ENCODE measurements at places on chromosomes 4 and X.

GRCh38 chrX:17580539-17581152 lies 156.6 kb upstream of the SCML1 start:
- no peak for DNase-seq

DNA sequence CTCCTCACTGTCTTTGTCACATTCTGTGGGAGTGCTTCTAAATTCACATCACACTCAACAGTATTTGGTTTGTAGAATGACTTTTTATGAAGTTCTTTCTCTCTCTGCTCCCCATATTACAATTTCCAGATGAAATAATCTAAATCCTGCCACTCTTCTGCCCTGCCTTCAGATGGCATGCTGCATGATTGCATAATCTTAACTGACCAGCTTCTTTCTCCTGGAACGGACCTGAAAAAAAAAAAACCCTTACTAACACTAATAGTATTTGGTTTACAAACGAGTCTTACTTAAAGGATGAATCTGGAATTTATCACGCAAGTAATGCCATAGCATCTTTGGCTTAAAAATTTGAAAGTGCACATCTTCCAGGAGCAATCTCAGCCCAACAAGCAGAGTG lies 272.3 kb downstream of the NAF1 start:
- no peak for DNase-seq

GRCh38 chr4:38857354-38858096 lies 908 bp upstream of the TLR6 start:
- peak; percentile 56 for DNase-seq

GRCh38 chr4:168919706-168920324 lies 90.2 kb downstream of the CBR4 start:
- no peak for DNase-seq

DNA sequence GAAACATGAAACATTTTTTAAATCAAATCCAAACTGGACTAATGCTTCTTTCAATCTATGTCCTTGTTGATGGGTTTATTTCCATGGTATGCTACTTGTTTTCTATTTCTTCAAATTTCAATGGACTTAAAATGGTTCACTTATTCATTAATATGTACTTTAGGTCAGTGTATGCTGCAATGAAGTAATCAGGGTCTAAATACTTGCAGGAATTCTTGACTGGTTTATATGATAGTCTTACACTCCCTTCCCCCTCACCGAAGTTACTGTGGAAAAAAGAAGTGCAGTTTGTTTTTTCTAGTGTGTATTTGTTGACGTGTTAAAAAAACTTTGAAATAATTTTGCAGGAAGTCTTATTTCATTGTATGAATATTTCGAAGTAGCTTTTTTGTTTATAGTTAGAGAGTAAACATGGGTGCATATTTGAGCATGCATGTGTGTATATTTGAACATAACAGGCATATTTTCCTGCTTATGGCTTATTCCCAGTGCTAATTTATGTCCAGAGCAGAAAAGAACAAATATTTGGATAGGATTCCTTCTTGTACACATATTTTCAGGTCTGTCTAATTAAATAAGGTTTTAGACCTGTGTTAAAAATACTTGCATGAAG lies 65.0 kb downstream of the LIMCH1 start:
- no peak for DNase-seq

DNA sequence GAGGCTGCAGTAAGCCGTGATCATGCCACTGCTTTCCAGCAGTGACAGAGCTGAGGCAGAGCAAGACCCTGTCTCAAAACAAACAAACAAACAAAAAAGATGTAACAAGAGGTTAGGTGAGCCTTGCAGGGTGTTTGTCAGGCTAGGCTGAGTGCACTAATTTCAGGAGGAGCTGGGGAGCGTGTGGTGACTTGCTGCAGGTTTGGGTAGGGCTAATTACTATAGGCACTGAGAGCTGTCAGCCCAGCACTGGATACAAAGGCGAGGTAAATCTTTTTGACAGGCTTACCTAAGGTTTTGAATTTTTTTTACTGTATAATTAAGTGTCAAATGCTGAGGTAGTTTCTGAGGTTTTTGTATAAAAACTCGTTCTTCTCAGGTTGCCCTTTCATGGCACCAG lies 29.8 kb upstream of the SH3D19 start:
- no peak for DNase-seq

DNA sequence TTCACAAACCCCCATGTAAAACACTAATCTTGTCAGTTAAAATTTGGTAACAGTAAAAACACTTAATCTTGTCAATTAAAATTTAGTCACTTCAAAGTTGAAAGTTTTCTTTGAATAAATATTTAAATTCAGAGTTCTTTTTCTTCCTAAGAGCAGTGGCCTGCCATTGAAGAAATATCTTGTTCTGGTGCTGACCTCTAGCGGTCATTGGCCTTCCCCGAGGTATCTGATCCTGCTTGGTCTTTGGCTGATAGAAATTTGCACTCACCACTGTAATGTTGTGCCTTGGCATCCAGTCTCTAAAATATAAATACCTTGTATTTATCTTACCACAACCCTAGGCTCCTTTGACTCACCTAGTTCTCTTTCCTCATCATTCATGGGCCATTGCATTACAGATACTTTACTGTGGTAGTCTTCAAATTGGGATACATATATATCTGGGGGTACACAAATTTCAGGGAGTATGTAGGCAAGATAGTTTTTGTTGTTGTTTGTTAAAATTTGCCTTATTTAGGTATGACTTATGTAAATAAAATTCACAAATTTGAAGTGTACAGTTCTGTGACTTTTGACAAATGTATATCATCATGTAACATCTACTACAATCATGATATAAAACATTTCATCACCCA lies 6.7 kb upstream of the ART3 start:
- DNase-seq: peak; percentile 82

DNA sequence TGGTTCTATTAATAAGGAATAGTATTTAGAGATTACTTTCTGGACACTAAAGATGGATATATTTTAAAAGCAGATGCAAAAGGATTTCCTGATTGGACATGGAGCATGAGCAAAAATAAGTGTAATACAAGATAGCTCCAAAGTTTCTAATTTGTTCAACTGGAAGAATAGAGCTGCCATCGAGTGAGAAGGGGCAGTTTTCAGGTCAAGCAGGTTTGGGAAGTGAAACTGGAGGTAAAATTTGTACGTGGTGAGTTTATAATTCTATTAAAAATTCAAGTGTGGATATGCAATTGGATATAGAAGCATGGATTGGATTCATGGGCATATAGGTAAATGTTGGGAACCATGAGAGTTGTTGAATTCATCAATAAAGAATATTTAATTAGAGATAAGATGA lies 31.8 kb downstream of the PRDM8 start:
- DNase-seq: no peak

DNA sequence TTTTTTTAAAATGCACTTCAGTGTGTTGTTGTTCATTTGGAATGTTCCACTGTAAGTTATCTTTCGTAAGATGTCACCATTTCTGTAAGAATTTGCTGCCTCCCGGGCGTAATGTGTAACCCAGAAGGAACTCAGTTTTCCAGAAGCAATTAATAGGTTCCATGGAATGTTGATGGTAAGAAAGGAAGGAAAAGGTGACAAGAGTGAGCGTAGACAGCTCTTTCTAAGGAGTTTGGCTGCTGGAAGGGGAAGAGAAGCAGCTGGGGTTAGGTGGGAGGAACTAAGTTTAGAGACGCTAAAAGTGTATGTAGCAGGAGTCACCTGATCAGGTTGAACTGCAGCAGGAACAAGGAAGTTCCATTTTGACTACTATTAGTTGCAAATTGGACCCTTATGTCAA lies 35.9 kb downstream of the PNMA5 start:
- DNase-seq: no peak

DNA sequence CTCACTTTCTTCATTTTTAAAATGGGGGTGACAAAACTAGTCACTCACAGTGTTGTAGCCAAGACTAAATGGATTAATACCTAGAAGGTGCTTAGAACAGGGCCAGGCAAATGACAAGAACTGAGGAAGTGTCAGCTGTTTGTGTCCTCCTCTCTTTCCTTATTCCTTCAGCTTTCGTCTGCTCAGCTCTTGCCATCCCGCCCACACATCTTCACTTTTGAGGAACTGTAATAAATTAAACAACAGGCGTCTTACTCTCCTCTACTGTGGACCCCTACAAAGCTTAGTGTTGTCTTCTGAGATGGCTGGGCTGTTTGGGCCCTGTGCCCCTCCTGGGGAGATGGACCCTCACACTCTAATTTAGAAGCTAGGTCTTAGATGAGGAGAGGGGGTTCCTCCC lies 2.7 kb downstream of the HPSE start:
- DNase-seq: no peak

- no peak for DNase-seq
These were observed 792.2 kb upstream of the LCORL start for GRCh38 chr4:18813771-18814170.

GRCh38 chr4:16779028-16779675 lies 119.3 kb downstream of the LDB2 start:
- DNase-seq: no peak
